ENCODE measurements at places on chromosomes 12 and 14.
A peak's percentile ranks its signal among the peaks of the same experiment; 100 is the strongest.

GRCh38 chr12:113385282-113385882 is 18.3 kb downstream of the SDS start:
- no peak for DNase-seq

GRCh38 chr14:96229315-96229714 is 24.7 kb downstream of the BDKRB2 start:
- DNase-seq: no peak

DNA sequence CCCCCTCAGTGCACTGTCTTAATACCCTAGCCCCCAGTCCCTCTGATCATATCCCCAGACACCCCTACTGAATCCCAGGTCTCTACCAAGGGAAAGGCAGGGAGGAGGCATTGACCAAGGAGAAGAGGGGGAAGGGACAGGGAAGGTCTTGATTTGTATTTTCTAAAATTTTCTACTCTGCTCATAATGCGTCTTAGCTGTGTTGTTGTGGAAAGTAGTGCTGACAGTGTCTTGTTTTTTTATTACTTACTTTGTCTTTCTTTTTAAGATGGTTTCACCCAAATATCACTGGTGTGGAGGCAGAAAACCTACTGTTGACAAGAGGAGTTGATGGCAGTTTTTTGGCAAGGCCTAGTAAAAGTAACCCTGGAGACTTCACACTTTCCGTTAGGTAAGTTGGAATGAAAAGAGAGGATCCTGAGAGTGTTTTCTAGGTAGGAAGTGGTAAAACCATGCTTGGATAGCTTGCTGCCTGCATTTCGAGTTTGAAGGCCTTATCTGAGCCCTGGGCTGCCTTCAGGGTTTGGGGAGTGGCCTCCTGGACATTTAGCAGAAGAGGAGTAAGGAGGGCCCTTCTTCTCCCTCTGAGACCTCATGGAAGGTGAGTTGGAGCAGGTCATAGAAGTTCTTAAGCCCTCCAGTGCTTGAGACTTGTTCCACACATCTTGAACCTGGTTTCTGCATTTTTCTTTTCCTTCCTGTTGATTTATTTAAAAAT is 27.4 kb downstream of the PTPN11 start:
- no peak for DNase-seq

- DNase-seq: no peak
Measured at GRCh38 chr14:93073358-93073707, 42.4 kb downstream of the ITPK1 start.

GRCh38 chr12:53759261-53759660 is 7.5 kb upstream of the CISTR start:
- DNase-seq: no peak

DNA sequence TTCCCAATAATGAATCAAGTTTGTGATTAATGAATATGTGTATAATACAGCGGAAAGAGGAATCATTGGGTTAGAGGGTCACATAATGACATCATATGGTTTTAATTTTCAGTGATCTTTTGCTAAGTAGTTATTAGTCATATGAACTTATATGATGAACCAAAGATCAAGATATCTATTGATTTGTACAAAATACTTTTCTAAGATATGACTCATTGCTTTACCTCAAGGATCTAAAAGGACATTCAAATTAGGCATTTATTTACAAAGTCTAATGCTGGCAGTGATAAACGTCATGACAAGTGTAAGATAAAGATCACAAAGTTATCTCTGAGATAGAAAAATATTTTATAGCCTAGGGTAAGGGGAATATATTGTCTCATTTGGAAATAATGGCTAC is 417.8 kb downstream of the RPL10L start:
- no peak for DNase-seq

DNA sequence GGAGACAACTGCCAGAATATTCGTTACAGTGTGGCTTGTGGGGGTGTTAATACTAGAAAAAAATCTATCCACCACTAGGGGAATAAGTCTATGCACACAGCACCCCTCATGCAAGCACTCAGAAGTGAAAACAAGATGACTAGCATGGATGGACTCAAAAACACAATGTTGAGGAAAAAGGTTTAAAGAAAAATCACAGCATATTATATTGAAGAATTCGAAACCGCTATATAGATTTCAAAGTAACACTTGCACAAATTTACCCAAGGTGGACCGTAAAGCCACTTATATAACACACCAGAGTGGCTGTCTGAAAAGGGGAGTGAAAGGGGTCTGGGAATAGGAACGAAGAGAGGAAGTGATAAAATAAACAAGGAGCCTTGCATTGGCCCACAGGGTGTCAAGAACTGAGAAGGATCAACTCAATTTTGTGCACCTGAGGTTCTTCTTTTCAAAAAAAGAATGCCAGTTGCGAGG is 544 bp downstream of the ABCD4 start:
- DNase-seq: no peak

- peak; percentile 55 for DNase-seq
Measured at GRCh38 chr12:121388421-121388981, 11.4 kb upstream of the RNF34 start.

GRCh38 chr12:120720234-120720986 is 5.2 kb upstream of the ACADS start:
- no peak for DNase-seq

- no peak for DNase-seq
Measured at GRCh38 chr12:89552376-89552775, 26.5 kb upstream of the POC1B start.
